ENCODE measurements at places on chromosomes 2 and 18.

GRCh38 chr2:133438848-133439564 is 129.3 kb downstream of the NCKAP5 start:
- DNase-seq = no peak

GRCh38 chr2:237184192-237184918 is 98.7 kb downstream of the COPS8 start:
- DNase-seq = no peak

GRCh38 chr18:75211626-75211952 is 992 bp downstream of the TSHZ1 start:
- DNase-seq = no peak

DNA sequence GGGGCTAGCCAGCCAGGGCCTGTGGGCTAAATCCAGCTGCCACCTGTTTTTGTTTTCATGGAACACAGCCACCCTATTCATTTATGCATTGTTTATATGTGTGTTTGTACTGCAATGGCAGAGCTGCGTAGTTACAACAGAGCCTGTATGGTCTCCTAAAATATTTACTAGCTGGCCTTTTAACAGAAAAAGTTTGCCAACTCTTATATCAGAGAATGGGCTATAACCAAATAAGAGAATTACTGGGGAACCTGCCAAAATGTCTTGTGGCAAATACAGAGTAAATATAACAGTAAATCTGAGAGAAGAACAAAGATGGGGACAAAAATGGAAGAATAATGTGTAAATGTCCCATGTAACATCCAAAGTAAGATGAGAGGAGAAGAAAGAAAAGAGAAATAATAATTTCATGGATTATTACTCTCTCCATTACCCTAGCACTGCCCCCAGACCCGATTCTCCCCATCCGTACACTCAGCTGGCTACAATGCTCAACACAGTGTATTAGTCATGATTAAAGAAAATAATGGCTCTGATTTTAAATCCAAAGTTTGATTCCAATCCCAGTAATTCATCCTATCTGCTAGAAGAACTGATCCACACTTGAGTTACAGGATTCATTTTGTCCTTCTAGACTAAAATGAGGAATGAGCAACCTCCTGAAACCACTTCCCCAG is 249.3 kb downstream of the LRATD1 start:
- DNase-seq = no peak

DNA sequence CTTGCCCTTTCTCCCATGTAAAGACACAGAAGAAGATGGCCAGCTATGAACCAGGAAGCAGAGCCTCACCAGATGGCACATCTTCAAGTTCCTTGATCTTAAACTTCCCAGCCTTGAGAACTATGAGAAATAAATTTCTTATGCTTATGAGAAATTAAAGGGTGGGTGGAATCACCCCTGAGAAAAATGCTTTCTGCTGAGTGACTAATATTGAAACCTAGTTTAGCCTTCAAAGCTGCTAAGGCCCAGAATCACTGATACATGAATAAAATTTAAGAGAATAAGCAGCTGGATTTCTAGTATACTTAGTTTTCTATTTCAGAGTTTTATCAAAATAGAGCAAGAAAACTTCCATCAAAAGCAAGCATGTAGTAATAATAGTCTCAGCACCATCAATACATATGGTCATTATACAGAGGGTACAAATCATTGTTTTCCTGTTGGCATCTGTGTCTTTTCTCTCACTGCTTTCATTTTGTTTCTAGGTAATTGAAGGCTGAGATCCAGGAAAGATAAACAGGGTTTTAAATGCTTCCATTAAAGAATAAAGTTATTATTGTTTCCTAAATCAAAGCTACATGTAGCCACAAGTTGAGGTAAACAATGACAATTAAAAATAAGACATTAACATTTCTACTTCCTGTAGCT is 53.3 kb upstream of the COL5A2 start:
- DNase-seq = no peak
